Suppressor macrophage (primary cell): ENCODE measurements at places on chromosomes 7 and 10.

DNA sequence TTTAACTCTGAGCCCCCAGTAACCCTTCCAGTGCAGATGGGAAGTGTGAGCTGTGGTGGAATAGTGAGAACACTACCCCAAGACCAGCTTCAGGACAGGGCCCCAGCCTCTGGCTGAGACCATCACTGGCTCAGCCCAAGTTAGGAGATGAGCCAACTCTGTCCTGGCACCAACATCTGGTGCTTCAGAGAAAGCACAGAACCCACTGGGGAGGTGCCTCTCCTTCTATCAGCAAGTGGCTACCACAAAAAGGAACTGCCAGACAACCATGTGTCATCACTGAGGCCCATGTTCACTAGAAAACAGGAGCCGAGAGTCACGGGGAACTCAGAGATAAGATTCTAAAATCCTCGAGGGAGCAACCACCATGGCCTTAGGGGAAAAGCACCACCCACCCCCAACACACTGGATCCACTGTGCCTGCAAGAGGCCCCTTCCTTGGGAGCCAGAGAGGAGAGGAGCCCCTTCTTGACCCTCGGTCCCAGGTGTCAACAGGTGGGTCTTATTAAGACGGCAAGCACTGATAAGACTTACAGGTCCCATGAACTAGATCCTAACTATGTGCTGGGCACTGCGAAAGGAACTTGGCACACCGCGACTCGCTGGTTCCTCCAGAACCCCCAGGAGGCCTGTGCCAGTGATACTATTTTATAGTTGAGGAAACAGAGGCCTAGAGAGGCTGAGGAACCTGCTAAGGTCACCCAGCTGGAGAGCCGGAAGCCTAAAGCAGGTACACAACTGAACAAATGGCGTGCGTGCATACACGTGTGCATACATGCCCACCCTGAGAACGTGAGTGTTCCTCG, 102.7 kb downstream of the FAM53B start:
- peak; percentile 72 for DNase-seq

DNA sequence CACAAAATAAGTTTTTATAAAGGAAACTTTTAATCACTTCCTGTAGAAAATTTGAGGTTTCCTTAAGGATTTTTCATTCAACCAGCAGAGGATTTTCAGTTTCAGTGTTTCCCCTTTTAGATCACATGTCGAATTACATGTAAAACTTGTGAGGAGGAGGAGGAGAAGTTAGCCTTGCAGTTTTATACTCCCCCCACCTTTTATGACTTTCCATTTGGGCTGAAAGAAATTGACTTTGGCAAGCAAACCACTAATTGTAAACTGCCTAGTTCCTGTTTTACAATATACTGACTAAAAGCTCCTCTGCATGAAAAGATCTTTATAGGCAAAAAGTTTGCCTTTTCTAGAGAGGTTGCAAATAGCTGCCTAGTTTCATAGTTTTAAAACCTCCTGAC, 3.0 kb downstream of the BAMBI start:
- peak; percentile 65 for DNase-seq

DNA sequence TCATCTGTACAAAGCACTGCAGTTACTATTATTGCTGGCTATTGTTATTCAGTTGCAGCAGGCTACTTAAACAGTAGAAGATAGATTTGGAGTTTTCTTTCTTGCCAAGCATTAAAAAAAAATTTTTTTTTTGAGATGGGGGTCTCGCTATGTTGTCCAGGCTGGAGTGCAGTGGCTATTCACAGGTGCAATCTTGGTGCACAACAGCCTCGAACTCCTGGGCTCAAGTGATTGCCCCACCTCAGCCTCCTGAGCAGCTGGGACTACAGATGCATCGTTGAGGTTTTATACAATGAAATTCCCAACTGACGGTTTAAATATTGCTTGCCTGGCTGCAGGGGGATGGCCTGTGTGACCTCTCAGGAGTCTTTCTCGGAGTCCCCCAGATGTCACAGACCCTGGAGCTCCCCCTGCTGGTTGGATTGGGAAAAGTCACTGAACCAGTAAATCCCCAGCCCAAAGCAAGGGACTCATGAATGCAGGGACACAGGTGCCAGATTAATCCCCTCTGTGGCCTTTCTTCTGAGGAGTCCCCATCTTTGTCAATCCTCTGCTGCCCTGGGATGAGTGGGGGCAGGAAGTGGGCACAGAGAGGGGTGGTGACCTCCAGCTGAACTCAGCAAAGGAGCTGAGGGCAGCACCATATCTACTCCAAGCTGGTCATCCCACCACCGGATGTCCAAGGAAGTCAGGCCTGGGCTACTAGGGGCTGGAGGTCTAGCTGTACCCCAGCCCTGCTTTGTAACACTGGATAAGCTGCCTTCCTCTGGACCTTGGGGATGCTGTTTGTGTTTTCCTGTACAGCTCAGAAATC, 149.6 kb downstream of the C10orf105 start:
- DNase-seq, result peak; percentile 86

GRCh38 chr10:48608279-48608681, 3.4 kb upstream of the ARHGAP22 start:
- DNase-seq, result peak; percentile 55

- no peak for DNase-seq
Measured at GRCh38 chr7:30932562-30932961, 20.9 kb downstream of the AQP1 start.
